ENCODE measurements at places on chromosomes 3 and 15.

- peak; percentile 83 for DNase-seq
Observed at GRCh38 chr15:101479851-101480612, 9.5 kb downstream of the PCSK6 start.

- DNase-seq, result no peak
Observed at GRCh38 chr3:146093896-146094295, 67.1 kb downstream of the PLOD2 start.

DNA sequence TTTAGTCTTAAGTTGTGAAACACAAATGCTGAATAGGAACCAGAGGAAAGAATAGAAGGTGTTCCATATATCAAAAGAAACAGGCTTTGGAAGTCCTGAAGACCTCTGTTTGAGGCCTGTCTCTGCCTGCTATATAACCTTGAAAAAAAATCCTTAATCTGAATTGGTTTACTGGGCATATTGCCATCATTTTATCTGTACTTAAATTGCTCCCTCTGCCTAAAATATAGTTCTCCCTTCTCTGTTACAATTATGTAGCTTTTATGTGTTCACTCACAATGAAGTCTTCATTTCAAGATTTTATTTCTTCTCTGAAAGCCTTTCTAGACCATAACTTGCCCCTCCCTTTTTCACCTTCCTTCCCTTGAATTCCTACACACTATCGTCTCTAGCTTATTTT, 21.2 kb downstream of the ARL13B start:
- DNase-seq, result no peak

DNA sequence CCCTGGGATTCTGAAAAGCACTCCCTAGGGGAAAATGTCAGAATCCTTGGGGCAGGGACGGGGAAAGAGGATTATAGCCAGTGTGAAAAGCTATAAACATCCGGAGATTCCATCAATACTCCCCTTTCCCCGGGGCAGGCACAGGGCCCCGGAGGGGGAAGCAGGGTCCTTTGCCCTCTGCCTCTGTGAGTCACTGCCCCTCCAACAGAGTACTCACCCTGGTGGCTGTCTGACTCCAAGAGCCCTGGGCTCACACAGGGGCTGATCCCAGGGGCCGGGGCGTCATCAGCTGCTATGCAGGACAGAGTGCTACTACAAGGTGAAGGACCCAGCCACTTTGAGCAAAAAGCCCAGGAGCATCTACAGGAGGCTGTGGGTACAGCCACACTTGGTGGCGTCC, 133.0 kb upstream of the PRR20G start:
- DNase-seq, result peak; percentile 30

- DNase-seq, result no peak
Observed at GRCh38 chr15:39100106-39100660, 480.7 kb upstream of the THBS1 start.

- no peak for DNase-seq
Observed at GRCh38 chr15:40151991-40152390, 8.9 kb upstream of the BUB1B start.

DNA sequence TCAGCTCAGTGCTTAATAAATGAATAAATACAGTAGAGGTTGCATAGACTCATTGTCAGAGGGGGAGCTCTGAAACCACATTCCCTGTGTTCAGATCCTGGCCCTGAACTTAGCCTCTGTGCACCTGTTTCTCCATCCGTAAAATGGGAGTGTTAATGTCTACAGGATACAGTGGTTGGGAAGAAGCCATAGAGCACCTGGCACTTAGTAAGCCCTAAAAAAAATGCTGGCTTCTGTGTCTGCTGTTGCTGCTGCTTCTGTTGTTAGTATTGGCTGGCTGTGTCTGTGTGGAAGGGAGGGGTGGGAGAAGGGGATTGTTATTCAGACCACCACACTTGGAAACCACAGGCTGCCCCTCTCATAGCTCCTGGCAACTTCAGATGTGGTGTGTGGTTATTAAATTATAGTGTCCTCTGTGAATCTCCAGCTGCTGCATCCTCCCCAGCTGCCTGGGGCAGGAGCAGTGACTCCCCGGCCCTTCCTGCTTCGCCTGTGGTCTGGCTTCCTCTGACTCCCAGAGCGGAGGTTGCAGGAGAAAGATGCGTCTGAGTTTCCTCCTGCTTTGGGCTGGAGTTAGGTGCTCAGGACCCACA, 31.0 kb downstream of the FGD5 start:
- DNase-seq, result no peak

DNA sequence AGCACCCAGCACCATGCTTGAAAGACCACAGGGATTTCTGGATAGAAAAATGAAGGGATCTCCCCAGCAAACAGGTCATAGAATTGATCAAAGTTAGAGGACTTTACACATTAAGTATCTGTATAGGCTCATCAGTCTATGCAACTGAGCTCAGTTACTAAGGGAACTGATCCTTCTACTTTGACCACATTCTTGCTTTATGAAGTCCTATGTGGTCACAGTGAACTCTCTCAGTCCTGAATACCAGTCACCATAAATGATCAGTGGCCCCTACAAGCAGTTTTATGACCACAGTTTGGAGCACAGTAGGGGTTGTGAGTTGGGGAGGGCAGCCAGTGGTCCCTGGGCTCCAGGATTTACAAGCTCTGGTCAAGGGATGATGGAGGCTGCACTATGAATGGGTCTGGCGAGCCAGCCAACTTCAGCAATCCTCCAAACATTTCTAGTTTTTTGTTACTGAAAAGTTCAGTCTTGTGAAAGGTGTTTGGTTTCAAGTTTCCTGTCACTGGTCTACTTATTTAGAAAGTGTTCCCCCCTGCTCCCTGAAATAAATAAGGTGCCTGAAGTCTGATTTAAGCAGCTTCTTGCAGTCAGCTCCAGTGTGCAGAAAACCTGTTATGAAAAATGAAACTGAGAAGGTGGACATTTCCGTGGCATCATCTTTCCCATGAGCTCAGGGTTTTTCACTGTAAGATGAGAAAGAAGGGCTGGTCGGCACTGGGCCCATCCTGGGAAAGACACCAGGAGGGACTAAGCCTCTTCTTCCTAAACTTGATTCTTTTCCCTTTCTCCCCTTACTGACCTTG, 75.5 kb downstream of the DAPK2 start:
- DNase-seq, result no peak

GRCh38 chr3:110814170-110815007, 257.2 kb upstream of the NECTIN3 start:
- DNase-seq, result no peak

DNA sequence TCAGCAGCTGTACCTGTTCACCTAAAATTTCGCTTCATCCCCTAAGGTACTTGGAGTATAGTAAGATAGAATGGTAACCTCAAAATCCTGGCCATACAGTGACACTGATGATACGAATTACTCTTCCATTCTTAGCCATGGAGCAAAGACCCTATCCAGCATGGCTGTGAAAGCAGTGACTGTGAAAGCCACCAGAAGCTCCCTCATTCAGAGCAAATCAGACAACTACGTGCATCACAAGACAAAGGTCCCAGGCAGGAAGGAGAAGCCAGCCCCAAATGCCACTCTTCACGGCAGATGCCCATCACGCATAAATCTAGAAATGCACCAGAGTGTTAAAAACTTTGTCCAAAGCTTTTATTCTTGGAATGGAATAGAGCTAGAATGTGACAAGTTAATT, 99.4 kb downstream of the GABRB3 start:
- DNase-seq, result no peak

DNA sequence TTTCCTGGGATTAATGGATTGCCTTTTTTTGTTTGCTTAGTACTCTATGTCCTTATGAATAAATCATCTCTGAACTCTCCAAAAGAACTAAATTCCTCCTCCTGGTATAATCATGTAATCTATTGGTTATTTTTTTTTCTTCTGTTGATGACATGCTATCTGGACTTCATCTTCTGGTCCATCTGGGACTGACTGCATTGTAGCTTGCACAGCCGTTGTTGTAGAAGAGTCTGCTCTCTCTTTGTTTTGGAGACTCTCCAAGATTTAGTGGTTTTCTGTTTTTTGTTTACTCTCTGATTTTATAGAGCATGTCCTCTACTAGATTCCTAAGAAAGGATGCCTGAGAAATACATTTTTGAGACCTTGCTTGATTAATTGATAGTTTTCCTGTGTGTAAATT, 19.1 kb downstream of the IREB2 start:
- no peak for DNase-seq

DNA sequence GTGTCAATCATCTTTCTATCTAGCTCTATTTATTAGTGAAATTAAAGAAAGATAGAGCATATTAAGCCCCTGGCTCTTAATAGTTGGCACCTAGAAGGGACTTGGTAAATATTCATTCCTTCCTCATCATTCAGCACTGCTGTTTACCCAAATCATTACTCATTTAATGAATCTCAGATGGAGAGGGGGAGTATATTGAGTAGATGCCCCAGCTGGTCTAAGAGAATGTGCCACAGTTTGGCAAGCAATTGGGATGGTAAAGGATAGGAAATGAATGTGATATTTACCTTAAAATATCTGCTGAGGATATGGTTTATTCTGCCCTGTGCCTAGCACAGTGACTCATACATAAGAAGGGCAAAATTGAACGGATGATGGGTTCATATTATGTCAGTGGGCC, 6.0 kb downstream of the IL1RAP start:
- no peak for DNase-seq

- DNase-seq, result no peak
Observed at GRCh38 chr15:67087507-67088172, 22.2 kb downstream of the SMAD3 start.

- peak; percentile 36 for DNase-seq
Observed at GRCh38 chr15:90870354-90871138, 2.2 kb downstream of the FURIN start.

- DNase-seq, result no peak
Observed at GRCh38 chr3:12934431-12934830, 93.1 kb upstream of the RPL32 start.

- DNase-seq, result no peak
Observed at GRCh38 chr3:27345493-27345892, 23.7 kb downstream of the NEK10 start.

GRCh38 chr3:128319107-128319506, 147.6 kb downstream of the DNAJB8 start:
- no peak for DNase-seq

DNA sequence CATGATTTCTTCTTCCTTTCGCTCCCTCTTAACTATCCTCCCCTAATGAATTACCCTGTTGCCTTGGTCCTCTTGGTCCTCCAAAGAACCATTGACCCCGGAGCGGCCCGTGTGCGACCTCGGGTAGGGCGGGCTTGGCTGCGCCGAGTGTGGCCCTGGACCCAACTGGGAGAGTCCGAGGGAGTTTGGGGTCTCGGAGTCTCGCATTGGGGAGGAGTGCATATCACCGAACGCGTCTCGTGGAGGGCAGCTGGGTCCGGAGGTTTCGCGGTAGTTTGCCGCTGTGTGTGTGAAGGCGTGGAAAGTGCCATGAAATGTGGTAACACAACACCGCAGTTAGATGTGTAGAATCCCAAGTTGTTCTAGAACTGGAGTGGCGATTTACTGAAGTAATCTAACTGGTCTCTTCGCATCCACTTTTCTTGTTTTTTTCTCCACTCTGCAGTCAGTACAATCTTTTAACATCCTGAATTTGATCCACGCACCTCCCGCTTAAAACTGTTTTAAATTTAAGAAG, 363 bp downstream of the GTF2E1 start:
- DNase-seq, result no peak

DNA sequence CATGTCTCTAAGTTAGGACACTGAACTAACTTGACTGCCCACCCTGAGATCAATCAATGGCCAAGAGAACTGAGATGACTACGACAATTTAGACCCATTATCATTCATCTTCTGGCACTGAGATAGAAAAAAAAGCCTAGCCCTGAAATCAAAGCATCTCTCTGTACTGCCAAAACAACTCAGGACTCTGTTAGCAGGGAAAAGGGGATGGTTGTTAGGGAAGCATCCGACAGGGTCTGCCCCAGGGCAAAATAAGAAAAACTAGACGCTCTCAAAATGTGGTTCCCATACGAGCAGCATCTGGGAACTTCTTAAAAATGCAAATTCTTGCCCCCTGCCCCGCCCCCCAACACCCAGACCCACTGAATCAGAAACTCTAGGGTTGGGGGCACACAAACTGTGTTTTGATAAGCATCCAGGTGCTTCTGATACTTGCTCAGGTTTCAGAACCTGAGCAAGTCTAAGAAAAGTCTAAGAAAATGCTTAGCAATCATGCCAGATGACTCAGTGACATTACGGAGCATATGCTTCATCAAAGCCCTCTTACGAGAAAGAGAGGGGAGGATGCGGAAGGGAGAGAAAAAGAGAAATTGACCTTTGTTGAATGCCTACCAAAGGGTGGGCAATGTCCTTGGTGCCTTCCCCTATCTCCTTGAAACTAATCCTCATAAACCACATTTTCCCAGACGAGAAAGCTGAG, 172.8 kb upstream of the HES1 start:
- DNase-seq, result no peak

DNA sequence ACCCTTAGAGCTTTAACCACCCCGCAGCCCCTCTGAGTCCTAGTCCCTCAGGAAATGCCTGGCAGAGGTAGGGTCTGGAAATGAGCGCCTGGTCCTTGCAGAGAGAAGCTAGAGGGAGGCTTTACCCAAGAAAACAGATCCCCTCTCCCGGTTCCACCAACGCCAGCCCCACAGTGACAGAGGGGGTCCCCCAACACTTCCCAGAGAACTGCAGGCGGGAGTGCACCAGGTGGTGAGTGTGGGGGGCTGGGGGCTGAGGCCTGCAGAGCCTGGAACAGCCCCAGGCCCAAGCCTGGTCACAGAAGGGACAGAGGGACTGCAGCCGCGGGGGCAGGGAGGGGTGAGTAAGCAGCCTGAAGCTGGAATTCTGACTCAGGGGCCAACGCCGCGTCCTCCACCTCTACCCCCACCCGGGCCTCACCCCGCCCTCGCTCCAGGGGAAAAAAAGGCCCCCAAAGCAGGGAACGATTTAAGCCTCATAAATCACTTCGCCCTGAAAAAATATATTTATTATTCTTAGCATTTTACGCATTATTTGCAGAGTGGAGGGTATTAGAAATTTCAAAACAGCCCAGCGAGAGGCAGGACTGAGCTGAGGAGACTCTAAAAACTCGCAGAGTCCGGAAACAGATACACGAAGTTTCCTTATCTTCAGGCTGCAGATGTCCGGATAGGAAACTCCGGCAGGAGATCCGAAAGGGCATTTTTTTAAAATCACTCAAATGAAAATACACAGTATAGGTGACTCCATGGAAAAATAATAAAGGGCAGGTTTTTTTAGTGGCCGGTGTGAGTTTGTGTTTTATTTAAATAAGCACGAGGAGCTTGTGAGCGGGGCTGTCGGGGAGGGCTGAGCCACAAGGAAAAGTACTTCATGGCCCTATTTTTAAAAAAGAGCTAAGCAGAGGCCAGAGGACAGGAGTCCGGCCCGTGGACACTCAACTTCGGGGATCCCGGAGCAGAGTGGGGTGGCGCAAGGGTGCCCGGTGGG, 10.0 kb downstream of the GATA2 start:
- peak; percentile 57 for DNase-seq

GRCh38 chr15:77042245-77042919, 28.5 kb downstream of the TSPAN3 start:
- DNase-seq, result no peak

GRCh38 chr15:40106203-40107161, 2.2 kb downstream of the BMF start:
- DNase-seq, result no peak

DNA sequence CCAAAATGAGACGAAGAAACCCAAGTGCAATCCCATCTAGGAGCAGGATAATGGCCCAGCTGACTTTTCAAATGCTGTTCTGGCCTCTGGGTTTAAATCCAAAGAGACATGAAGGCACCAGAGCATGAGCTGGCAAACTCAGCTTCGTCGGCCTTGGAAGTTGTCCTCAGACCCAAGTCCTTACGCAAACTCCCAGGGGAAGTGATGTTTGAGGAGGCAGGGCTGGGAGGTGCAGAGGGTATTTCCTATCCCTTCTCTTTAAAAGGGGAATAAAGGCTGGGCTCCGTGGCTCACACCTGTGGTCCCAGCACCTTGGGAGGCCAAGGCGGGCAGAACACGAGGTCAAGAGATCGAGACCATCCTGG, 68.9 kb upstream of the HERC1 start:
- no peak for DNase-seq

- no peak for DNase-seq
Observed at GRCh38 chr3:122462406-122462805, 46.5 kb upstream of the WDR5B start.
